ENCODE measurements at places on chromosomes 2 and 18. TPM values are rescaled to one million over a fixed set of nuclear protein-coding genes. Genes with fewer than 3 reads are reported as not detected.

DNA sequence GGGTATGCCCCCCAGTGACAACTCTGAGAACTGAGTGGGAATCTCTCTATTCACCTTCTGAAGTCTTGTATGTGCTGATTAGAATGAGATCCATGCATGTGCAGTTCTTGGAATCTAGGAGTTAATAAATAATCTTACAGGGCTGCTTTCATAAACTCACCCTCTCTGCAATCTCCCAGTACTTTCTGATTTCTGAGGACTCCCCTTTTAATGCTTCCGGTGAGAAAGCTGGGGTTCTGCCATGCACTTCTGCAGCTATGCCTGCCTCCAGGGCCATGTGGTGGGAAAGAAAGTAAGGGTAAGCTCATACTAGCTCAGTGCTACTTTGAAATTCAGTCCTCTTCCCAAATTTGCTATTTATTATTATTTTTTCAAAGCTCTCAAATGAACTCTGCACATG is 432.9 kb downstream of the MTX2 start:
- DNase-seq, result no peak

DNA sequence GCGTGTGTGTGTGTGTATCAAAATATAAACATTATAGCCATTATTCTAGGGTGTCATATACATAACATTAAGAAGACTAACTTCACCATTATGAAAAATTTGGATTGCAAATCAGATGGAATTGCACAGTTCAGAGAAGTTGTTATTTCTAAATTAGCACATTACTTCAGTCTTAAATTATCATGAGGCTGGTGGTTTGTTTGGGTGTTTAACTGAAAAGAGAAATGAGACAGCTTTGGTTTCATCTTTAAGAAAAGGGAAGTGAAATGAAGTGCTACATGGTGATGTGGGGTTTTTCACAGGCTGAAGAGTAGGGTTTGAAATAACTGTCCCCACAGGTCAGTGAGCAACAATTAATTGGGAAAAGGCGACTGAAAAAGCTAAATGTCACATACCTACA is 161.2 kb upstream of the XIRP2 start:
- no peak for DNase-seq

GRCh38 chr2:88452565-88452905 is at the start of gene FOXI3:
FOXI3 (minus strand) TSS chr2:88452693; CDS start chr2:88452535, 158 bp downstream.
- peak; percentile 11 for DNase-seq

- no peak for DNase-seq
Observed at GRCh38 chr2:10771786-10772185, 40.8 kb downstream of the PDIA6 start.

- DNase-seq, result no peak
Observed at GRCh38 chr18:47995654-47996053, 65.2 kb upstream of the SMAD2 start.

- no peak for DNase-seq
Observed at GRCh38 chr2:8581601-8582041, 100.2 kb upstream of the ID2 start.

DNA sequence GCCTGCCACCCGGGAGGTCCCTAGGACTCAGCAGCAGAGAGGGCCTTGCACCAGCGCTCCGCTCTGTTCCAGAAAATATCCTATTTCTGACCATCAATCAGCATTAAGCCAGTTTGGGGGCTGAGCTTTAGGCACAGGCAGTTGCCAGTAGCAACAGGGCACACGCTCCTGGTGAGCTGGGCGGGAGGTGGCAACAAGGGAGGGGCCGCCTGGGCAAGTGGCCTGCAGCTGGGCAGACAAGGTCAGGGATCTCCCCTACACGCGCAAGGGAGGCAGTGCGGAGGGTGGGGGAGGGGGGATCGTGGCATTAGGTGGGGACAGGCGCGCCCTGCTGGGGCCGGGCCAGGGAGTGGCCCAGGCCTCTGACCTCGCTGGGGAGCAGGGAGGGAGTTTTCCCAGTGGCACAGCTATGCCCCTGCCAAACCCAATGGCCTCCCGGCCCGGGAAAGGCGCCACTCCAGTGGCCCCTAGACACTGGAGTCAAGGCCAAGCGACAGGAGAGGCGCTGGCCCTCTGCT is 302.8 kb downstream of the NCKAP5 start:
- peak; percentile 15 for DNase-seq

DNA sequence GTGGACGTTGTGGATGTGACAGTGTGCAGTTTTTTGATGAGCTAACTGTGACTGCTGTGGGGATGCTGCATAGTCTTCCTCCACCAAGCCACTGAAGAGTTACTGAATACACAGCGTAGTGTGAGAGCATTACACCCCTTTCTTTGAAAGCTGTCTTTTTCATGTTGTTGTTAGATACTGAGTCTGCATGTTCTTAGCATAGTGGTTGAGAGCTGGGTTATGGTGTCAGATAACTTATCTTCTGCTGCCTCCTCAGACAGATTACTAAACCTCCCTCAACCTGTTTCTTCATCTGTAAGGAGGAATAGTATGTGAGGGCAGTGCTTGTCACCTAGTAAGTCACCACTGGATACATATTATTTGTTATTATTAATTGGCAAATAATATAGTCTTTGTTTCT is 63.2 kb downstream of the CEP192 start:
- DNase-seq, result no peak

GRCh38 chr2:191311627-191312026 is 66.4 kb downstream of the MYO1B start:
- no peak for DNase-seq

GRCh38 chr2:102271844-102272243 is 39.5 kb upstream of the IL1RL1 start:
- DNase-seq, result no peak

GRCh38 chr18:61943175-61943964 is 50.6 kb upstream of the RNF152 start:
- DNase-seq, result no peak

GRCh38 chr2:44745922-44746766 is 195.4 kb upstream of the SIX3 start:
- no peak for DNase-seq

GRCh38 chr2:189129971-189130370 is 49.6 kb downstream of the COL5A2 start:
- no peak for DNase-seq

DNA sequence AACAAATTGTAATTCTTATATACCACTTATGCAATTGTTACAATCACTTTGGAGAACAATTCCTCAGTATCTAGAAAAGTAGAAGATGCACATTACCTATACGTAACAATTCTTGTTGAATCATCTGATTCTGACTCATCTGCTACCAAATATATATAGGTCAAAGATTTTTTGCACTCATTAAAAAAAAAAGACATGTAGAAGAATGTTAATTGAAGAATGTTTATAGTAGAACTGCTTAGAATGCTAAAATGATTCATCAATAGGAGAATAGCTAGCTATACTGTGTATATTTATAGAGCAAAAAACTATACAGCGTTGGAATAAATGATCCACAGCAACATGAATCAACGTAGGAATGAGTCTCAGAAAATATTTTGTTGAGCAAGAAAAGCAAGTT is 29.5 kb upstream of the STAT1 start:
- no peak for DNase-seq

- DNase-seq, result no peak
Observed at GRCh38 chr18:51340332-51340731, 142.9 kb upstream of the MEX3C start.

DNA sequence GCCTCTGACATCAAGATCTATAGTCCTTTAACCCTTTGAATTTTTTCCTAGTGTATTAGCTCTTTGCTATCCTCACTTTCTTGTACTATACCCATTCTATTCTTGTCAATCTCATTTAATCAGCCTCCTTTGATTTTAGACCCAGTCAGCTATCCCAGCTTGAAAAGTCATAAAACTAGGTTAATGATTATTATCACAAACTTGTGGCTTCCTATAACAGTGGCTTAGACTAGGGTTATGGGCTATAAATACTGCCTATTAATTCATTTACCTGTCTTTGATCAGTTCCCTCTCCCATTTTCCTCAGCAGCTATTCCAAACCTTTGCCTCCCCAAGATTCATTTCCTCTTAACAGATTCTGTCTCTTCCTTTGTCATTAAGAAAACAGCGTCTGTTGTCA is 174.8 kb downstream of the UBR3 start:
- DNase-seq, result no peak

DNA sequence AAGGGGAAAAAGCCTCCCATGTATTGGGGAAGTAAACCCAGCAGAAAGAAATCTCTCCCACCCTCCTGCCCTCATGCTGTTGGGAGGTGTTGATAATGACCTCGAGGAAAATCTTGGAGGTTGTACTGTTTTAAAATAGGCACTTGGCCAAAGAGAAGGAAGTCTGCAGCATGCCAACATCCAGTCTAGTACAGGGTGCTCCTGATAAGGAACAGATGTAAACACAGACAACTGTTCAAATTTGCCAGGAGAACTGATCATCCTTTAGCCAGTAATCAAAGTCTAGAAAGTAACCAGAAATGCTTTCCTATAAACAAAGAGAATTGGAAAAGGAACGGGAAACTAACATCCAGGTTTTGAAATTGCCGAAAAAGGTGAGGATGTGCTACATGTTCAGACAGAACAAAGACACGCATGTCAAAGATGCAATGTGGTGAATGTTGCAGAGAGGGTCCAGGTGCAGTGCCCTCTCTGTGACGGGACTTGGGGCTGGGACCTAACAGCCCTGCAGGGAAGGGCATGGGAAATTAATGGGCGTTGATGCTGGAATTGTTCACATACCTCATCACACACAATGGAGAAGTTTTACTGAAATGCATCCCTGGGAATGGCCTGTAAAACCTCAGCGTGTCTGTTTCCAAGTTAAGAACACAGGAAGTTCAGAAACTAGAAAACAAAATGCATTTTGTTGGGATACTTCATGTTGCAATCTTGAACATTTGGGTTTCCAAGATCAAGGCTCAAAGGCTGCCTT is 125.7 kb upstream of the RND3 start:
- DNase-seq, result no peak

- DNase-seq, result no peak
Observed at GRCh38 chr18:26440644-26441043, 107.7 kb downstream of the KCTD1 start.

DNA sequence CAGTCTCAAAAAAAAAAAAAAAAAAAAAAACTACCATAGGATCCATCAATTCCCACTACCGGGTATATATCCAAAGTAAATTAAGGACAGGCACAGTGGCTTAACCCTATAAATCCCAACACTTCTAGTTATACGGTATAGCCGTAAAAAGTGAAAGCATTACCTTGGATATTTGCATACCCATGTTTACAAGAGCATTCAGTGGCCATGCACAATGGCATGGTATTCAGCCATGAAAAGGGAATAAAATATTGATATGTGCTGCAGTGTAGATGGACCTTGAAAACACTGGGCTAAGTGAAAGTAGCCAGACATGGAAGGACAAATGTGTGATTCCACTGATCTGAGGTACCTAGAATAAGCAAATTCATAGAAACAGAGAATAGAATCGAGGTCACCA is 111.8 kb upstream of the CAB39 start:
- DNase-seq, result no peak

DNA sequence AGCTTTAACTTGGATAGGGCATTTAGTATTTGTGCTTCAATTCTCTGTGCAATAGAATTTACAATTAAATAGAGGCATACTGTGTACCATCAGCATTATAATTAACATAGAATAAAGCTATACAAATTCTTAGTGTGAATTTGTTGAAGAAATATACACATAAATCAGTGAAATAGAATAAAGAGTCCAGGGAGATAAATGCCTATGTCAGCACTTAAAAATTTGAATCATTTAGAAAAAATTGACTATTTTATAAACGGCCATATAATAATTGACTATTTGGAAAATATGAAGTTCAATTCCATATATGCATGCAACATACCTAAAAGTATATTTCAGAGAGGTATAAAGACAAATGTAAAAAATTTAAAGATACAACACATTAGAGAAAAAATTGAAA is 348.7 kb downstream of the NR4A2 start:
- DNase-seq, result no peak

- no peak for DNase-seq
Observed at GRCh38 chr18:48020337-48021250, 90.1 kb upstream of the SMAD2 start.

GRCh38 chr2:120454654-120455385 is 108.9 kb downstream of the INHBB start:
- no peak for DNase-seq

DNA sequence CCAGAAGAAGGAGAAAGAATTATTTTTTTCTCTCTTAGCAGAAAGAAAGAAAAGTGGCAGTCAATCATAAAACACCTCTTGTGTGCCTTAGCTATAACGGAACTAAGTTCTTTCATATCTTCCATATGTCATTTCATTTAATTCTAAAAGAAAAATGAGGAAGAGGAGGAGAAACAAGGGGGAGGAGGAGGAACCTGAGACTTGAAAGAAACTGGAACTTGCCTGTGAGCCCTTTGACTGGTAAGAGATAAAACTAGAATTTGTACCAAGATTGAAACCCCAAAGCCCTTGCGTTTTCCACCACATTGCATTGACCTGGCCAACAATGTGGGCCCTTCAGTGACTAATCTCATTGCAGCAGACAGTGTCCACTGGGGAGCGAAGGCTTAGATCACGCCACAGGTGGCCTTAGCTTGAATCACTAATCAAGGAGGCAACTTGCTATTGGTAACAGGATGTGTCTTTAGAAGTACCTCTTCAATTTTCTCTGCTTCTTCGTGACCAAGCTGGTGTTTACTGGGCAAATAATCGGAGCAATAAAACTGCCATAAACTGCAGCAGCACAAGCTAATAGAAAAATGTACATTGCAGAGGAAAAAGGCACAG is 307.9 kb downstream of the CLIP4 start:
- no peak for DNase-seq

- DNase-seq, result no peak
Observed at GRCh38 chr2:59232394-59233165, 991.5 kb upstream of the FANCL start.

DNA sequence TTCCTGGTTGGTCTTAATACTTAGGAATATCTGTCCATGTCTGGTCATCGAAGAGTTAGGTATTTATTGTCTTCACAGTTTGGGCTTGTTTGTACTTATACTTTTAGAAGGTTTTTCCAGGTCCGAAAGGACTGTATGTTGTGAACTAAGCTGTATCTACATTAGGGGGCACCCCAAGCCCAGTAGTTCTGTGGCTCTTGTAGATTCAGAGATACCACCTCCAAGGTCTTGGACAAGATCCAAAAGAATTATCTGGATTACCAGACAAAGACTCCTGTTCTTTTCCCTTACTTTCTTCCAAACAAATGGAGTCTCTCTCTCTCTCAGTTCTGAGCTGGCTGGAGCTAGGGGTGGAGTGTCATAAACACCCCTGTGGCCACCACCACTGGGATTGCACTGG is 328.7 kb downstream of the ZNF804A start:
- no peak for DNase-seq

GRCh38 chr2:176637486-176638166 is 368.4 kb downstream of the MTX2 start:
- peak; percentile 10 for DNase-seq

- DNase-seq, result no peak
Observed at GRCh38 chr2:20913491-20913890, 90.6 kb upstream of the LDAH start.

- DNase-seq, result no peak
Observed at GRCh38 chr2:188474316-188474715, 182.6 kb downstream of the GULP1 start.

The ATF2 gene
- total RNA-seq, result 69.8 TPM

The STARD6 gene
- not detected for total RNA-seq

The SERPINB4 gene
- not detected for total RNA-seq

The POMC gene
- 6.5 TPM for total RNA-seq

The STK39 gene
- 21.1 TPM for total RNA-seq

The SCTR gene
- 34.9 TPM for total RNA-seq

The CD226 gene
- total RNA-seq, result 0.55 TPM

The RAB6D gene
- 0.31 TPM for total RNA-seq

The UBR3 gene
- total RNA-seq, result 41.5 TPM

The SRSF7 gene
- 258 TPM for total RNA-seq

The MLPH gene
- 1.2 TPM for total RNA-seq

The CFAP221 gene
- 33.0 TPM for total RNA-seq

The GLB1L gene
- 11.8 TPM for total RNA-seq

The ZNF804A gene
- not detected for total RNA-seq
